ENCODE measurements at places on chromosomes 3 and 15.

GRCh38 chr15:31344823-31345605, 18.4 kb downstream of the KLF13 start:
- no peak for DNase-seq

- DNase-seq = no peak
These were observed 48.1 kb downstream of the RAB11A start for GRCh38 chr15:65917407-65917756.

DNA sequence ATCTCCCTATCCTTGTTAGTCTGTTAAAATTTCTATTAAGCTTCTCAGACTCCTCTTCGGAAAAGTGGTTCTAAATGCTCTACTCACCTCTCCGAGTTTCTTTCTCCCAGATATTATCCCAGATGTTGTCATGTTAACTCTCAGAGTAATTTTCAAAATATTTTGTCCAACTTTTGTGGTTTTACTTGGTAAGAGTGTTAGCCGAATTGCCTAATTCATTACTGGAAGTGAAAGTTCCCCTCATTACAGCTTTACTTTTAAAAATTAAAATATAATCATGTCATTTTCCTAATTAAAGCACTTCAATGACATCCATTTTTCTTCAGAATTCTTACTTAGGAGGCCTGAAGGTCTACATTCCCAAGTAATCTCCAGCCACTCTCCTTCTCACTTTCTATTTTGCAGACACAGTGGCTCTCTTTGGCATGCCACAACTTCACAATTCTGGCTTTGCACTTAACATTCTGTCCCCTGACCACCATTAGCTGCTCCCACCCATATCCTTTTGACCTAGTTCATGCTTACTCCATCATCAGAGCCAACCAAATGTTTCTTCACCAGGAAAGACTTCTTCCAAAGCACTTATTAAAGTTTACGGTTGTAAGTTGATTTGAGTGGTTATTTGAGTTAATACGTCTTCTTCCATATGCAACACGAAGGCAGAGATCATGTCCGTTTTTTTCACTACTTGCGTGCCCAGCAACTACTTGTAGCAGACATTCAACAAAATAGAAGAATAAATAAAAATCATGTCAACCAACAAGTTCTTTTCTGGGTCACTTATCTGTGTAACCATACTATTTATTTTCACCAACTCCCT, 10.2 kb upstream of the TIPARP start:
- DNase-seq = no peak

- no peak for DNase-seq
These were observed 14.4 kb downstream of the ABHD17C start for GRCh38 chr15:80709542-80709941.

- DNase-seq = no peak
These were observed 597.3 kb downstream of the ZIC1 start for GRCh38 chr3:148006508-148006907.

- no peak for DNase-seq
These were observed 56.4 kb downstream of the PLAAT1 start for GRCh38 chr3:193297421-193297820.

GRCh38 chr3:190026154-190026553, 94.5 kb downstream of the P3H2 start:
- DNase-seq = no peak
